ENCODE measurements at places on chromosomes 7 and 10.

DNA sequence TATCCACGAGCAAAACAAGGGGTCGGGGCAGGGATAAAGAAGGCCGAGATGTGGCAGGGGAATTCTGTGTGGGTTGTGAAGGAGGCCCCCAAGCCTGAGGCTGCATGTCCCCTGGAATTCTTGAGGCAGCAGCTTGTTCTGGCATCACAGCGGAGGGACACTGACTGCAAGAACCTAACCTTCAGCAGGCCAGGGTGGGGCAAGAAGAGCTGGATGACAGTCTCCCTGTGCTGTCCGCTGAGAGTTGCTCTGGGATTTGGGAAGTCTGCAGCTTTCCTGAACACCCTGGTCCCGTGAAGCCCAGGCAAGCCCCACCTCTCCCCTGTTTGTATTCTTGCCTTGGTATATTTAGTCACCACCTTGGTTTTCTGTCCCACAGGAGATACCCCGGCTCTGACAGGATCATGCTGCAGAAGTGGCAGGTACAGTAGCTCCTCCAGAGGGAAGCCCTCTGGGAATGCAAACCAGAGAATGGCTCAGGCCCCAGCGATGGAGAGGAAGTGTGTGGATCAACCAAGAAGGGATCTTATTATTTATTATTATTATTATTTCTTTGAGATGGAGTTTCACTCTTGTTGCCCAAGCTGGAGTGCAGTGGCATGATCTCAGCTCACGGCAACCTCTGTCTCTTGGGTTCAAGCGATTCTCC lies 1.9 kb upstream of the LRRC18 start:
- DNase-seq: no peak

- no peak for DNase-seq
Measured at GRCh38 chr10:111648046-111648445, 535.5 kb downstream of the GPAM start.

GRCh38 chr7:157520249-157520648 lies 183.4 kb downstream of the DNAJB6 start:
- DNase-seq: no peak

DNA sequence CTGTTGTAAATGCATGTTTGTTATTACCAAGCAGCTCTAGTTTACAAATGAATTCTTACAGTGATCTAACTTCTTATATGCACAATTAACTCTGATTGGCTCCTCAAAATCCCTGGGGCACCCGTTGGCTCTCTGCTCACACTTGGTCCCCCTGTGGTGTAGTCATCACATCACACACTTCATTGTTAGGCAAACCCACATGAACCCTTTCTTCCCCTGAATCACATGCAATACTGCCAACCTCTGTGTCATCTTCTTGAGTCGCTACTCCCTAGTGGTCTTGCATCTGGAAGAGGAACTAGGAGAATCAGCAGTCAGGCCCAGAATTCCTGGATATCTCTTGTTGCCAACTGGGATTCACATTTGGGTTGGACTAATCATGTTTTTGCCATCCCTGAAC lies 73.1 kb downstream of the CD36 start:
- DNase-seq: no peak

DNA sequence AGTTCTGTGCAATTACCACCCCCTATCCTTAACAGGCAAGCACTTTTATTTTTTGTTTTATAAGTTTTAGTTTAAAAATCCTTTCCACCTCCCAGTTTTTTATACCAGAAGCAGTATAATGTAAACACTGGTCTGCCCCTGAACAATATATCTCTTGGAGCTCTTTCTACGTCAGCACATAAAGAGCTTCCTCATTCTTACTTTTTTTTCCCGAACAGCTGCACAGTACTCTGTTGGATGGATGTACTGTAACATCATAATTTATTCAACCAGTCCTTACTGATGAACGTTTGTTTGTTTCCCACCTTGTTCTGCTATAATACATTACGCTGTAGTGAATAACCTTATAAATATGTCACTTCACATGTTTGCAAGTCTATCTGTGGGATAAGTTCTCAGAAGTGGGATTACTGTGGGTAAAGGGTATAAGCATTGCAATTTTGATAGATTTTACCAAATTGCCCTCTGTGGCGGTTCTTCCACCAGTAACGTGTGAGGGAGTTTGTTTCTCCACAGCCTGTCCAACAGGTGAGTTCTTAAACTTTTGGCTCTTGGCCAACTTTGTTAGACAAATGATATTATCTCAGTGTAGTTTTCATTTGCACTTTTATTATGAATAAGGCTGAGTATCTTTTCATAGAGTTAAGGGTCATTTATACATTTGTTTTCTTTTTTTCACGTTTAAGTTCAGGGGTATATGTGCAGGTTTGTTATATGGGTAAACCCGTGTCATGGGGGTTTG lies 32.8 kb downstream of the ADRA2A start:
- peak; percentile 1 for DNase-seq

All from COR-L47 (cell line).